Activated naive CD4-positive, alpha-beta T cell treated with anti-CD3 and anti-CD28 coated beads, Interleukin-2, amount 50 U/mL, for 72 hours (primary cell): ENCODE measurements at places on chromosomes 5 and 9.

GRCh38 chr9:114995681-114996221, 65.4 kb upstream of the TNFSF8 start:
- no peak for DNase-seq

GRCh38 chr5:95662946-95663345, 16.4 kb downstream of the RFESD start:
- no peak for DNase-seq

DNA sequence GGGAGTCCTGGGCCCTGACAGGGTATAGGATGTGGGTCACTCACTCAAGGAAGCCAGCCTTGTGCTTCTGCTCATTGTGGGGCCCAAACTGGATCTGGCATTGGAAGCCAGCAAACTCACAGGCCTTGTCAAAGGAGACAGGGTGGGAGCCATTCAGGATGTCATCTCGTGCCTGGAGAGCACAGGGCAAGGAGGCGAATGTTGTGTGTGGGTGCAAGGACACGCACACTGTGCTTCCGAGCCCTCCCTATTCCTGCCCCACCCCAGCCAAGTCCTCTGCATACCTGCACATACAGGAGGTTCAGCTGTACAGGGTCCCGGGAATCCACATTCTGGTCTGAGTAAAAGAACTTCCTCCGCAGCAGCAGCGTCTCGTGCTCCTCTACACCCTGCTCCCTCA, 8.1 kb downstream of the TLN1 start:
- no peak for DNase-seq

- no peak for DNase-seq
Observed at GRCh38 chr9:120837921-120838320, 4.8 kb downstream of the PSMD5 start.

- DNase-seq, result no peak
Observed at GRCh38 chr5:26487553-26487952, 550.8 kb downstream of the CDH9 start.

- no peak for DNase-seq
Observed at GRCh38 chr5:174106997-174107655, 61.6 kb downstream of the NSG2 start.

GRCh38 chr9:108836781-108837180, 19.0 kb downstream of the ACTL7B start:
- DNase-seq, result no peak

- DNase-seq, result no peak
Observed at GRCh38 chr9:124594225-124594624, 87.0 kb upstream of the NR5A1 start.

DNA sequence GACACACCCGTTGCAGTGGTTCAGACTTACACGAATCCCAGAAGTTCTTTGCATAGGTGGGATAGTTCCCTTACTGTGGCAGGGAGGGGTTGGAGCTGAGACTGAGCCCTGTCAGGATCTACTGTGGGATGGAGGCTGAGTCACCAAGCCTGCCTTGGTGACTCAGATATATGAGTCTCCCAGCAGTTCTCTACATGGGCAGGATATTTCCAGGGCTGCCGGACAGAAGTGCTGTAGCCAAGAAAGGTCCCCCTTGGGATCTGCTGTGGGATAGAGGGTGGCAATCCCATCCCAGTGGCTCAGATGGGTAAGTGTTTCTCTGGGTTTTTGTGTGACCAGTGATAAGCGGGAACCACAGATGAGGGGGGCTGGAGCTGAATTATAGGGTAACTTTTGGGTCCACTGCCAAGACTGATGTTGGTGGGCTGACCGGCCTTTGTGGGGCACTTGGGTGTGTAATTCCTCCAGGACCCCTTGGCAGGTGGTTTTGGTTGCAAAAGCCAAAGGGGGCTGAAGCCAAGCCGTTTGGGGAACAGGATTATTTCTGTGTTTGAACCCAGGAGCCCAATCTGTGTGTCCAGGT, 18.7 kb downstream of the XRCC4 start:
- no peak for DNase-seq

- peak; percentile 35 for DNase-seq
Observed at GRCh38 chr5:59036274-59036961, 453.5 kb downstream of the RAB3C start.

DNA sequence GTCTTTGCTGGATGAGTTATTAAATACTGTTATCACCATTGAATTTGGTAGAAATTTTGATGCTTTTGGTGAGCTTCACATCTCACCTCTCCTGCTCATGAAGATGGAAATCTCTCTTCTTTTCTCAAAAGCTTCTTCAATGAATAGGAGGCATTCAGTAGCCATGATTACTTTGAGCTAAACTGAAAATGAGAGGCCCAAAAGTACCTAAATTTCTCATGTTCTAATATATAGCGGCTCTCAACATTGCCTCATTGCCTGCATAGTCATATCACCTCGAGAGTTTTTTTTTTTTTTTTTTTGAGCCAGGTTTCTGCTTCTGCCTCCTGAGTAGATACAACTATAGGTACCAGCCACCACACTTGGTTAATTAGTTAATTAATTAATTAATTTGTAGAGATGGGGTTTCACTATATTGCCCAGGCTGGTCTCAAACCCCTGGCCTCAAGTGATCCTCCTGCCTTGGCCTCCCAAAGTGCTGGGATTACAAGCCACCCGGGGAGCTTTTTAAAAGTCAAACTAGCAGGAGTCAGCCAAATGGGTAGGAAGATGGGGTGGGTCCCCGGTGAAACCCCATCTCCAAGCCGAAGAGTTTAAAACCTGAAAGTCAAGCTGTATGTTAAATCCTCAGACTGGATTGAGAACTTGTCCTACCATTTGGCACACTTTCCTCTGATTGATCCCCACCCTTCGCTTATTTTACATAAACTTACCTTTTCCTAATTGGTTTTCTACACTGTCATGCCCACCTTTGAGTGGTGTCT, 169.0 kb downstream of the DOCK2 start:
- no peak for DNase-seq

- no peak for DNase-seq
Observed at GRCh38 chr9:130817914-130818313, 17.1 kb upstream of the ABL1 start.

DNA sequence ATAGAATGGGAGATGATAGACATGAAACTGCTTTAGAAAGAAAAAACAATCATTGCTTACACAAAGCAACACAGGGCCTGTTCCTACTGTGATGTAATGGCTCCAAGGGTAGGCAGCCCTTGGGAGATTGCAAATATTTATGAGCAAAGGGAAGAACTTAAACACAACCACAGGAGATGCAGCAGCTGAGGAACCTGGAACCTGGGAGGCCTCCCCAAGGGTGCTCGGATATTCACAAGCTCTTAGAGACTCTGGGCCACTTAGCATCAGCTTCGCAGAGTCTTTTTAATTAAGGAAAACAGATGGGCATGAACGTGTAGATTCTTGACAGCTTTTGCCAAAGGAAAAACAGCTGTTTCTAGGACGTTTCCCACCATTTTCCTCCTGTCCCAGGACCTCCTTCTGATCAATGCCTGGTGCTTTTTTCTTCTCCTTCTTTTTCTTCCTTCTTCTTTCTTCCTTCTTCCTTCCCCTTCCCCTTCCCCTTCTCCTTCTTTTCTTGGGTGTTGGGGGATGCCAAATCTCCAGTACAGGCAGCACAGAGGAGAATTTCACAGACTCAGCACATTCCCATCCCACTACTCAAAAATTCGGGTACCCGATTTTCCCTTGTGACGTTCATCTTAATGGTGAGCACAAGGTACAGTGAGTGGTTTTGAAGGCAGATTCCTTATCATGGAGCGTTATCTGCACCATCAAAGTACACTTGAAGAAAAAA, 28.1 kb upstream of the TCF7 start:
- DNase-seq, result no peak

DNA sequence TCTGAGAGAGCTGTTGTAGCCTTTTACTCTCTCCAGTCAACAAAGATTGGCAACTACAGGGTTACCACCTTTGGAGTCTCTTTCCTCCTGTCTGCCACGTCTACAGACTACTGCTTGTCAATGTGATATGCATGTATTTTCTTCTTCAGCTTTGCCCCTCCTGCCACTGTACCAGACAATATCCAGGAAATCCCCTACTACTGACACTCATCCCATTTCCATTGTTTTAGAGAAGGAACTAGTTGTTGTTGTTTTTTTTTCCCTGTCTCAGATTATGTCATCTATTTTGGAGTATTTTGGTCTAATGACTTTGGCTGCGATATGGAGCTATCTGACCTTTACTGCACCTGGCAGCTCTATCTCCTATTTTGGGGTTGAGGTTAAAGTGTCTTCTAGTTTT, 50.1 kb upstream of the MACIR start:
- no peak for DNase-seq

- no peak for DNase-seq
Observed at GRCh38 chr5:25544652-25545249, 900.0 kb upstream of the CDH10 start.

GRCh38 chr5:175230299-175230698, 213.7 kb downstream of the DRD1 start:
- no peak for DNase-seq

DNA sequence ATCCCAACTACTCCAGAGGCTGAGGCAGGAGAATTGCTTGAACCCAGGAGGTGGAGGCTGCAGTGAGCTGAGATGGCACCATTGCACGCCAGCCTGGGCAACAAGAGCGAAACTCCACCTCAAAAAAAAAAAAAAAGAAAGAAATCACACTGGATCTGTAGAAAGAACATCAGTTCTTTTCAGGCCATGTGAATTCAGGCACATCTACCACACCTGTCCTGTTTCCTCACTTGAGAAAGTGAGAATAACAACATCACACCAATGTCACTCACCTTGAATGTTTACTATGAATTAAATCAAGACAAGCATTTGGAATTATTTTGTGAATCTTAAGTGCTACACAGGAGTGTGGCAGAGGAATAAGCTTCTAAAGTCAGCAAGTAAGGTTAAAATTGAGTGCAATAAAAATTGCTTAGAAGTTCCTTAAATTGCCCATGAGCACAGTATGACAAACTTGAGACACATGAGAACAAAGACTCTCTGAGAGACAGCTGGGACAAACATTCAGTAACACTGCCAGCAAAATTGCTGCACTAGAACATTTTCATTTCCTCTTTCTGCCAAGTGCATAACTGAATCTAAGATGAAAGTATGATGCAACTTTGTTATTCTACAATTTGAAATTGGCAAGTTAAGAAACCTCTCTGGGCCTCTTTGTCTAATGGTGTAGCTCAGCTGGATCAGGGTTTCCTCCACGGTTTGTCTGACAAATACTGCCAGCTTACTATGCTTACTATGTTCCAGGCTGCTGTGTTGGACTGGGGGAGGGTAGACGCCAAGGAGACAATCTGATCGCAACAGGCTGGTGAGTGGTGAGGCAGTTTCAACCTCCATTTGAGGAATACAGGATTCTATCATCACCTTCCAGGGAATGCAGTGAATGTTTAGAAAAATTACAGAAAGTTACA, 1.9 kb upstream of the RIC1 start:
- DNase-seq, result no peak

DNA sequence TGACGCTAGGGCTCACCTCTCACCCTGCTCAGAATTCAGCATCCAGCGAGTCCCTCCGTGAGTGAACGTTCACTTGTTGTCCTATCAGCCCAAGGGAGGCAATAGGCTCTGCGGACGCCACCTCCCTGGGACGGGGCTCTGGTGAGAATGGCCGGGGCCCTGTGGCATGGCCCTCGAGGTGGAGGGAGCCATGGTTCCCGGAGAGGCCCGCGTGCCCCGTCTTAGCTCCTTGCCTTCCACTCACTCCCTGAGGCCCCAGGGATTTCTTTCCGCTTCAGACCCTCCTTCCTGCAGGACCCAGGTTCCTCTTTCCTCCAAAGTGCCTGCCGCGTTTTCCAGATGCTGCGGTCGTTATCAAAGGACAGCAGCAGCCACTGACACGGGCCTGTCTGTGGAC, 21.5 kb downstream of the EXOC3 start:
- peak; percentile 49 for DNase-seq

DNA sequence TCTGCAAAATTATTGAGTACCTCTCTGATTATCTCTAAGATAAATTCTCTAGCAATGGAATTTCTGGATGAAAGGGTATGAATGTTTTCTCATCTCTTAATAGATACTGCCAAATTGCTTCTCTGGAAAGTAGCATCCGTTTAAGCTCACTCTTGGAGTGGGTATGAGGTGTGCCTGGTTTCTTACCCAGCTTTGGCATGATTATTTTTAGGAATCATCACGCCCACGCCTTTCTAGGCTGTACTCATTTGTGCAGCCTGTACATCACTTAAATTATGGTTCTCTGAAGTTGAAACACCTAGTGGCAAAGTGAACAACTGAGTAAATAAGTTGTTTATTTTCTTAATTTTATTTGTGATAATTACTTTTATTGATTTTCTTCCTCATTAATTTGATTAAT, 156.5 kb upstream of the IL12B start:
- no peak for DNase-seq

DNA sequence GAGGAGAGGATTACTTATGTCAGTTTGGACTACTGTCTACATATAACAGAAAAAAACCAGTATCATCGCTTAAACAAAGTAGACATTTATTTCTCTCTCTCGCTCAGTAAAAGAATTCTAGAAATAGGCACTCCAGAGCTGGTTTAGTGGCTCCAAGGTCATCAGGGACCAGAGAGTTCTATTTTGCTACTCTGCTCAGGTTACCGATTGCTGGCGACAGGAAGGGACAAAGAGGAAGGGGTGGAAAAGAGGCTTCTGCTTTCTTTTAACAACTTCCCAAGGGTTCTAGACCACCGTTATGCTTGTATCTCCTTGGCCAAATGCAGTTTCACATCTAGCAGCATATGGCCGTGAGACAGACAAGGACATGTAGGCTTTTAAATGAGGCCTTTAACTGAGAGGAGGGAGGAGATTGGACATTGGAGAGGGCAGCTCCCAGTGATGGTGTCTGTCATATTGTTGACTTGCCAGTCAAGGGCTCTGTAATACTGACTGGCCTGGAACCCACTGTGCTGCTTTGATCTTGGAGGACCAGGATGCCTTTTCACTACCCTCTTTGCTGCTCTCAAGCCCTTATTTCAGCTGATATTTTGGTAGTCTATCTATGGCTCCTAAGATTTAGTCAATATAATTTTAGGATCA, 15.6 kb upstream of the DCP2 start:
- DNase-seq, result no peak

DNA sequence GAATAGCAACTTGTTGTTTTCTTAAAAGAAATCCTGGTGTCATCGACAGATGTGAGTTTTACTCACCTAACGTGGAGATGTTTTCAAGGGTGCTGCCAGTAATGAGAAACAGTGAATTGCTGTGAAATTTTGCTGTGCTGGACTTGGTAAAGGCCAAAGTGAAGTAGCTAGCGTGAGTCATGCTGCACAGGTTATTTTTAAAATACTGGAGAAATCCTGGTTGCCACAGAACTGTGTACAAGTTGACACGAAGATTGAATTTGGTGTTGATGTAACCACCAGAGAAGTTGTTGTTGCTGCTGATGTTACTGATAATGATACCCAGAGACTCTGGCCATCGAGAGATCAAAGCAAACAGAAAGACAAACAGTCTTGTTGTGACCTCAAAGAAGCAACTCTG, 187.9 kb upstream of the NFIL3 start:
- DNase-seq, result no peak

- DNase-seq, result no peak
Observed at GRCh38 chr5:7856855-7857254, 5.9 kb upstream of the CFAP90 start.

DNA sequence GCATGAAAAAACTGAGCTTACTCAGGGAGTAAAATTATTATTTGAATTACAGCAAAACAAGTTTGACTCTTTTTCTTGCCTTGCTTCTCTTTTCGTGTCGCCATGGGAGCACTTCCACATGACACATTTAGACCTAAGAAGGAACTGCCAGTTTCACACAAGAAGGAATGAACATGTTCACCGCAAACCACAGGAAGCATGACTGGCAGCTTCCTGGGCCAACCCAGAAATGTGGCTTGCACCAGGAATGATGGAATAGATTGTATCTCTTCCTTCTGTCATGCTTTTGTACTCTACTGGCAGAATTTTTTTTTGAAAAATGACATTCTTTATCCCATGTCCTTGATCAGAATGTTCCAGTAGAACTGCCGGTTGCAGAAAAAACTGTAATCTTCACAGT, 32.9 kb upstream of the MAN2A1 start:
- peak; percentile 33 for DNase-seq
